ENCODE measurements at places on chromosomes 7 and 10.
A peak's percentile ranks its signal among the peaks of the same experiment; 100 is the strongest.

- no peak for DNase-seq
Observed at GRCh38 chr10:235915-236314, 100.7 kb downstream of the ZMYND11 start.

DNA sequence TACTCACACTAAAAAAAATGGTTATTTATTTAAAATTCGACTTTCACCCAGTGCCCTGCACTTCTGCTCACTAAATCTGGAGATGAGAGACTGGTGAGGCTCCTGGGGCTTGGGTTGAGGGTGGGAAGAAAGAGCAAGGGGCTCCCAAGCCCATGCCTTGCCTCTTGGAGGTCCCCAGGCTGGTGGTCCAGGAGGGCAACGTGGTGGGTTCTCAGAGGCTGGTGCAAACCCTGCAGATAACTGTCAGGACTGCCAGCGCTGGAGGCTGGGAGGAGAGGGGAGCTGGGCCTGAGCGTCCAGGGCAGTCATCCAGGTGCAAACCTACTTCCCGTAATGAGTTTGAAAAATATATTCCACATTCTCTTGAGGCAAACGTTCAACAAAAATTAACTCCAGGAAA, 528.3 kb downstream of the GLRX3 start:
- DNase-seq: no peak

- DNase-seq: no peak
Observed at GRCh38 chr10:129770286-129770685, 193.8 kb downstream of the EBF3 start.

GRCh38 chr10:89520706-89521105, 14.7 kb downstream of the SLC16A12 start:
- no peak for DNase-seq

GRCh38 chr10:71204746-71205145, 7.6 kb upstream of the UNC5B start:
- no peak for DNase-seq

DNA sequence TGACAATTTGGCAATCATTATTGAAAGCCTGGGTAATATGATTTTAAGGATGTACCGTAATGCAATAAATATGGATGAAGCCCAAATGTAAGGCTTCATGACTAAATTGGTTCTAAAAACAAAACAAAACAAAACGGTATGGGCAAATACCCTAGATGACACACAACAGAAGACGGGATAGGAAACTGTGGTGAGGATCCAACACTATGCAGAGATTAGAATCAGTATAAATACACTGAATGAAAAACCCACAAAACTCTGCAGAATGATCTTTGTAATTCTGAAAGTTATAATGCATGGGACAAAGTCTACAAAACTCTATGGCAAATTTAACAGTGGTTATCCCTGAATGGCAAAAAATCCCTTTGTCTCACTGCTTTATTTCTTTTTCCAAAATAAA, 57.6 kb downstream of the MALSU1 start:
- no peak for DNase-seq

DNA sequence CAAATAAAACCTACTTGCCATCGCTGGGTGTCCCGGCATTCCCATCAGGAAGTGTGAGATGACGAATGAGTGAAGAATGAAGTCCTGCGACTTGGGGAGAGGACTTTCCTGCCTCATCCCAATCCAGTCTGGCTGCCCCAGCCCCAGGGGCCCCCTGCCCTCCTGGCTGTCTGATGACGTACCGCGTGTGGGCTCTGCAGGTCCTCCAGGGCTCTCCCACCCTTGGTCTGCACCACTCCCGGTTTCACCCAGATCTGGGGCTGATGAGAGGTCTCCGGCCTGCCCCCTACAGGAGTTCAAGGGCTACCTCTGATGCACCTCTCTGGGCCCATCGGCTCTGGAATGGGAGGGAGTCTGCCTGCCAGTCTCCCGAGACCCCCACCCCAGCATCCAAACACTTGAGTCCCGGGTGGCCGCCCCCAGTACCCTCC, 9.8 kb downstream of the ATP6V1F start:
- DNase-seq: no peak

DNA sequence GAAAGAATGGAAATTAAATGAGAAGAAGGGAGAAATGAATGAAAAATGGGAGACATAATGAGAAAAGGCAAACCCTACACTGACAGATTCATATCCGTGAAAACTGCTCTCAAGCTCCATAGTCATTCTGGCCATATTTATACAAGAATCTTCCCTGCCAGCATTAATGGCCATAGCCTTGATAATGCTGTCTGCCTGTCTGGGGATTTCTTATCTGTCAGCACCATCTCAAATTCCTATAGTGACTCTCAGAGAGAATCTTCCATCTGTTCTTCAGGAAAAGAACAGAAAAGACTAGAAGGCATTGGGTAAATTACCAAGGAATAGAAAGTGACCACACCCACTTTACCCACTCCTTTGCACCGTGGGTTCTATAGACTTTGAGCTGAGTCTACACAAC, 295.9 kb downstream of the PLXNA4 start:
- no peak for DNase-seq

GRCh38 chr7:2518737-2519118, 846 bp upstream of the LFNG start:
- DNase-seq: no peak

DNA sequence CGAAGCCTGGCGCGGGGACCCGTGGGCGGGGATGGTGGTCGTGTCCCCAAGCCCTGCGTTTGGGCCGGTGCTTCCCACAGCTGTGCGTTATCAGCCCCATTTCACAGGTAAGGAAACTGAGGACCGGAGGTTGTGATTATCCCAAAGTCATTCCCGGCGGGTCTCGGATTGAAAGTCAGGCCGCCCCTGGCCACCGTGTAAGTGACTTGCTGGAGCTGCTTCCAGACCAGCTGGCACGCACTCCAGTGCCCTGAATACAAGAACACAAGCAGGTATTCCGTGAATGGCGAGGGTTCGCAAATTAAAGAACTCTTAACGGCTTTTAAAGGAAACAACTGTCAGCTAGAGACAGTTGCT, 675 bp upstream of the ATE1 start:
- DNase-seq: no peak

GRCh38 chr7:73345538-73345937, 17.6 kb downstream of the FKBP6 start:
- no peak for DNase-seq

DNA sequence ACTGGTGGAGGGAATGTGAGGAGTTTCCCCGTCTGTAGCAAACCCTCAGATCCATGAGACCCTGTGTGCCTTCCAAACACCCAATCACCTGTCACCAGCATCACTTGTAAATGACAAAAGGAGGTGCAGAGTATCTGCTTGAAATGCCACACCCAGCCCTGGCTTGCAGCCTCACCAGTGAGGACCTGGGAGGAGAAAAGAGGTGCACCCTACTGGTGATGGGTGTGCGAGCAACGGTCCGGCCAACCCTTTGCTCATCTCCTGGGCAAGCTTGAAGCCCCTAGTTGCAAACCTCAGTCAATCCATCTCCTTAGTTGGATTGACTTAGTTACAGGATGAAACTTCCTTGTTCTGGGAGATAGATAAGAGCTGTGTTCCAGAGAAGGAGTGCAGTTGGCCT, 62.4 kb upstream of the WAPL start:
- DNase-seq: no peak

- no peak for DNase-seq
Observed at GRCh38 chr10:132710746-132711612, 75.0 kb downstream of the NKX6-2 start.

GRCh38 chr7:102424129-102424551, 9.2 kb upstream of the ORAI2 start:
- DNase-seq: peak; percentile 22

- DNase-seq: no peak
Observed at GRCh38 chr10:493391-494148, 195.9 kb downstream of the DIP2C start.

- DNase-seq: no peak
Observed at GRCh38 chr7:77200542-77200941, 923 bp upstream of the FGL2 start.

DNA sequence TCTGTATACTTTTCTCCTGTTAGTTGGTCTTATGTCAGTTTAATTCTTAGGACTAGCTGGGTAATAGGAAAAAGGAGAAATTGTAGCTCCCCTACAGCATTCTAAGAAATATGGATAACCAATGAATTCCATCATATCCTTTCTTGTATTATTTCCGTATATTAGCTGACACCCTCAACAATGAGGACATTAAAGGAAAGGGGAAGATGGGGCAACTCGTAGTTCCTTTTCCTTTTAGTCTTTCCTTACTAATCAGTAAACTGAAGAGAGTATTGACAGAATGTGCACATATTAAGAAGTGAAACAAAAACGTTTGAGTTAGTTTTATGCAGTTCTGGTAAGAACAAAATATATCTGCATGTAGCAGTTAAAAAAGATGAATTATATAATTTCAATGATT, 35.1 kb upstream of the C10orf67 start:
- DNase-seq: no peak

DNA sequence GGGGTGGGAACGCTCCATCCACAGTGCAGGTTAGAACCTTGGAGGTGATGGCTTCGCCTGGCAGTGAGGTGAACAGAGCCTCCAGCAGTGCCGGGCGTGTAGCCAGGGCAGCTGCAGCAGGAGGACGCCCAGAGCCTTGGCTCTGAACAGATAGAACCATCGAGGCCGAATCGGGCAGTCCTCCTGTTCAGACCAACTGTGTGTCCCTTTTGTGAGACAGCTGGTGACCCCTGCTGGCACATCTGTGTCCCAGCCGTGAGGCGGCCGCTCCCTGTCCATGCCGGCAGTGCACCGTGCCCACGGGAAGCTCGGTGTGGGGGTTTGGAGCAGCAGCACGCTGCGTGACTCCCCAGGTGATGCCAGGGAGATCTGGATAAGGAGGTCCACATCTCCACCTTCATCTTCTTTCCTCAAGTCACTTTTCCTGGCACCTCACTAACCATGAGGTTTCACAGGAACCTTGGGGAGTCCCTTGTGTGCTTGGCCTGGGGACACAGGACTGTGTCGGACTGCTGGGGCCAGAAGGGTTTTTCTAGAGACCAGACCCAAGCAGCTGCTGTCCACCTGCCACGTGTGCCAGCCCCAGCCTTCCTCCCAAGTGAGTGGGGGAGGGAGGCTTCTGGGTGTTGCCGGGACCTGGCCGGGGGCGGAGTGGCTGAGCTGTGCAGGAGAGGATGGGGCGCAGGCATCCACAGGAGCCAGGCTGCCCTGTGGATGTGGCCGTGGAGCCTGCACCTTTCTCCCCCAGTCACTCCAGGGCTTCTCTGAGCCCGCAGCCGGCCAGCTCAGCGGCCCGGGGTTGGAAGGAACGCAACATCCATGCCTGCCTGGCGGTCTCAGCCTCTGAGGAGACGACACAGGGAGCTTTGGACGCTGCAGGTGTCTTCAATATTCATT, 69.4 kb downstream of the DNAJB6 start:
- no peak for DNase-seq

DNA sequence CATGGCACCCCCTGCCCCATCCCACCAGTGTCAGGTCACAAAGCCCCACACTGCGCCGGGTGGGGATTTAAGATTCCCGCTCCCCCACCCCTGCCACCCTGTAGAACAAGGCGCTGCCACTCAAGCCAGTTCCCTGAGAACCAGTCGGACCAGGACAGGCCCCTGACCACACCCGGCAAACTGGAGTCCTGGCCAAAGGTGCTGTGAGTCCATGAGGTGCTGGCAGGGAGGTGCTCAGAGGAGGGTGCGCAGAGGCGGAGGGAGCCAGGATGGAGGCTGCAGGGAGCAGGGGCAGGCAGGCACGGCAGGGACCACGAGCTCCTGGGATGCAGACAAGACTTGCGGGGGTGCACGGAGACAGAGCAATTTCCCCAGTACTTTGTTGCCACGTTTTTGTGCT, 19.7 kb upstream of the GDI2 start:
- DNase-seq: no peak

GRCh38 chr10:16493884-16494536, 27.7 kb downstream of the C1QL3 start:
- DNase-seq: no peak

DNA sequence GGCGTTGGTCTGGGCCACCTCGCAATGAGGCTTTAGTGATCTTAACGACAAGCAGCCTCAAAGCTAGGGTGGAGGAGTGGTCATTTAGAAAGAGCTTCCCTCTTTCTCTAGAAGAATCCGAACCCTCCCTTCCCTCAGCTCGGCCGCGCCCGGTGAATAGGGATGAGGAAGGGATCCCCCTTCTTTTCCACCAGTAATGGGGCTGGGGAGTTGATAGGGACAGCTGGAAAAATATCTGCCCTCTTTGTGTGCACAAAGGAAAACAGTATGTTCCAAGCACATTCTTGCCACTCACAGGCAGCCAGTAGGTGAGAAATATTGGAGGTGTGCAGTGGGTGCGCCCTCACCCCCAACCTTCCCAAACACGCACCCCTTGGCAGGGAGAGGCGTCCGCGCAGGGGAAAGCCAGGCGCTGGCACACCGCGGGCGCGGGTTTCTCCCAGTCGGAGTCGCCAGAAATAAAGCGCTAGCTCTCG, 6.5 kb downstream of the DLX5 start:
- no peak for DNase-seq

GRCh38 chr10:68178592-68178991, 53.3 kb downstream of the ATOH7 start:
- no peak for DNase-seq

- DNase-seq: no peak
Observed at GRCh38 chr7:29639386-29639785, 75.8 kb downstream of the PRR15 start.

DNA sequence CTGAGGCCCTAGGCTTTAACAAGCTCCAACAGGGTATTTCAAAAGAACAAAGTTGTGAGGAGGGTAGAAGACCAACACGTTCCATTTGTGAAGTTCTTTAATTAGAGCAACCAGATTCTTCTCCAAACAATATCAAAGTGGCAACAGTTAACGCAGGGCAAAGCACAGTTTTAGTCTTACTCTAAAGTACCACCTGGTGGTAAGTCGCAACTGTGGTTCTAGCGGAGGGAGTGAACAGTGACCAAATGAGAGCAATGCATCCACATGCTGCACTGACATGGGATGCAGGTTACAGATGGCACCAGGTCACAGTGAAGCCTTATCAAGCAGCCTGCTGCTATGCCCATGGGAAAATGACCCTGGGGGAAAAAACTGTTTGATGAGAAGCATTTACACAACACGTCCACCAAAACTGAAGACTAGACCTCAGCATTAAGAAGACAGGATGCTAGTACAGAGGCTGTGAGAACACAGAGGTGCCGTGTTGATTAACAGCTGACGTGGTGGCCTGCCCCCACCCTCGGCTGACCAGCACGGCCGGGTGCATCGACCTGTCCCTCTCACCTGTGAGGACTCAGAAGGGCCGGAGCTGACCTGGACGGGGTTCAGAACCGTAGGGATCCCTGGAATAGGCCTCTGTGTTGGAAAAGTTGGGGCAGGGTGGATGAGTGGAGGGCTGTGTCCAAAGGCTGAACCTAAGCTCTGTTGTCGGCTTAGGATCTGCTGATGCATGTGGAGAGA, 211.2 kb downstream of the GLI3 start:
- DNase-seq: no peak

DNA sequence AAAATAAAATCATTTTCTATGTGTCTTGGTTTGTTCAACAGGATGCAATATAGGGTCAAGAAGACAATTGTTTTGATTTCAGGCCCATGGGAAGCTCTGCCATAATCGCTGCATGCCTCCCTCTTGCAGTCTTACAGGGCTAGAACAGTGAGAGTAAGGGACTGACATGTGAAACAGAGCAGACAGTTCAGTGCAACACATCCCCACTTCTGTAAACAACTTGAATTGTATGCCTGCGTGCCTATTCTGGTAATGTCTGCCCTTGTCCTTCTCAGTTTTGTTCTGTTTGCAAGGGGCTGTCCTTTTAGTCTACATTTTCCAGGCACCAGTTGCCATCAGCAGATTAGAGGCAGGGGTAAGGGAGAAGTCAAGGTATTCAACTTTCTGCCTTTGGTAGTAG, 34.8 kb upstream of the GPR37 start:
- no peak for DNase-seq

GRCh38 chr7:44530990-44531389, 10.1 kb downstream of the NPC1L1 start:
- no peak for DNase-seq

Data from cerebellar nuclear complex (tissue), 1 donor.